ENCODE measurements at places on chromosomes 4 and X. TPM values are rescaled to one million over a fixed set of nuclear protein-coding genes. Genes with fewer than 3 reads are reported as not detected.

DNA sequence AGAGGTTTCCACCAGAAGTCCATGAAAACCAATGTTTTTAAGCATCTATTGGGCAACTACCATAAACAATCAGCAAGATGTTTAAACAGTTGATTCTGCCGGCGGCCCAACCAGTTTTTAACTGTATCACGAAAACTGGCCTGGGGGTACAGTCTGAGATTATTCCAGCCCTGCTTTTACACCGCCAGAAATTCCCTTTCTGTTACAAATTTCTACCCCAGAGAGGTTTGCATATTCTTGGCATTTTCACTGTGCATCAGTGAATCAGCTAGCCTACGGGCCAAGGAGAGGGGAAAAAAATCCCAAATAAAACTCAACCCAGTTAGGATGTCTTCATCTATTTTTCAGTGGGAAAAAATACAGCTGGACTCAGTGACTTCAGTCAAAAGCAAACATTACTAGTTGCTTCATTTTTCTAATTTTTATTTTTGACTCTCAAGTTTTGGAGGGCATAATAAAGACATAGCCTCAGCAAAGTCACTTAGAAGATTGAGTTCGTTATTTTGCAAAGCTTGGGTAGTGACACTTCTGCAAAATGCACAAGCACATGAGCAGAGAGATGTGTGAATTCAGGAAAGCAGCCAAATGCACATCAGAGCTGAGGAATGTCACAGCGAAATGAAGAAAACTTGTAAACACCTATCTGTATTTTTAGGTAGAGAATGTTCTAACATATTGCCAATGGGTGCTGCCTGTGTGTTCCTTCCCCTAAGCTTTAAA, 167.8 kb upstream of the GK2 start:
- no peak for DNase-seq

GRCh38 chrX:71057848-71058530, 10.1 kb downstream of the SNX12 start:
- DNase-seq, result no peak

GRCh38 chrX:77431227-77431626, 16.0 kb upstream of the FGF16 start:
- DNase-seq, result no peak

DNA sequence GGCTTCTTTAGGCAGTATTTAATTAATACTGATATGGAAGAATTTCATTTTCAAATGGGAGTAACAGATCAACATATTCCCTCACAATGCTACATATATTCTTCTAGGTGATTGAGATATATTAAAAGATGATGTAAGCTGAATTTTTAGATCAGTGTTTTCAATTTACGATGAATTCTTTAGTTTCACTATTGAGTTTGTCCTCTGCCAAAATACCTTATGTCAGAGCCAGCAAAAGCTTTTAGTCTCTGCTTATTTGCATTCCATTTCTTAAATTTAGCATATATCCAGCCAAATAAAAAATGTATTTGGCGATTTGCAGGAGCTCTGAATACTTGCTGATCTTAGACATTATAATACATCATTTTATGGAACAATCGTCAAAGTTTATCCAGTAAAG, 144.3 kb downstream of the MOSPD2 start:
- DNase-seq, result no peak

DNA sequence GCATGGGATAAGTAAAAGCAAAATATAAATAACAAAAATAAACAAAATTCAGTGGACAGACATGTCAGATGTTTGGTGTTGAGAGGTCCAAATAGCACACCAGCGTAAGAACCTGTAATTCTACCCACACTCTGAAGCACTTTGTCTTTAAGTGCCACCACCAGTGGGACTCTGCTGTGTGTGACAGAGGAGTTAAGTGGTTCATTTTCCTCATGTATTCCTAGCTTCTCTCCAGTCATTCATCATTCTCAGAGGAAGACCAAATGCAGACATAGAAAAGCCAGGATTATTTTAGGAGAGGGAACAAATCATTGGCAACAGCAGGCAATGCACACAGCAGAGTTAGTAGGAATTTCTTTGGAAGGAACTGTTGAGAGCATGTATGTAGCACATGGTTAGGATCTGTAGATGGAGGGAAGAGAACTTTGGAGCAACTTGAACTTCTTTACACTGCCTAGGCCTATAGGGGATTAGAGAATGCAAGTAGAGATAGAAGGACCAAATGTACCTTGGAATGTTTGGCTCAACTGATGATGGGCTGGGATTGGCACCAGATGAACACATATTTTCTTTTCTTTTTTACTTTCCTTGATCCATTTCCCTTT, 43.0 kb upstream of the ARHGAP24 start:
- DNase-seq, result no peak

GRCh38 chrX:123878252-123878721, 18.4 kb downstream of the XIAP start:
- DNase-seq, result no peak

DNA sequence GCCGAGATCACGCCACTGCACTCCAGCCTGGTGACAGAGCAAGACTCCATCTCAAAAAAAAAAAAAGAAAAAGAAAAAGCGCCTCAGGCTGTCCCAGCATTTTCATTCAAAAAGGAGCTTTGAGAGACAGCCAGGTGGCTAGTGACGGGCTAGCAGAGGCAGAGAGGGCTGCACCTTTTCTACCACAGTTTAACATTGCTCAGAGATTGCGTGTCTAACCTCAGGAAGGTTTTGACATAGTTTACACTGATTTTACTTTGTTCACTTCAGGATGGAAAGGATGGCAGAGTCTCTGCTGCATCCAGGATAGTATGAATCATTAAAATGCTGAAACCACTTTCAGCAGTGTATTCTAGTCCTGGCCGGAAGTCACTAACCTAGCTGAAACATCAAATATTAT, 28.1 kb downstream of the ZFP42 start:
- no peak for DNase-seq

DNA sequence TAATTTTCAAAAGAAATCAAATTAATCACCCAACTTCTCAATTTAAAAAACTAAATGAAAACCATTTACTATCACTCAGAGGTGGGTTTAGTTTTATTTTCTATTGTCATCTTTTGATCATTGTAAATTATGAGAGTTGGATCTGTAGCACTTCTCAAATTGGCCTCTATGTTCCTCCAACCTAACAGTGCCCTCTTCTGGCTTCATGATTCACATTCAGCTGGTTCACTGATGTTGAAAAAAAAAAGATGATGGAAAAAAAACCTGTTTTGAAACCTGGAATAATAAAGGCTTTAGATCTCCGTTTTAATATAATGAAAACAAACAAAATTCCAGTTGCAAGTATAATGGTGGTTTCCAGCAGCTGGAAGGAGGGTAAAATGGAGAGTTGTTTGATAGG, 2.4 kb upstream of the NBDY start:
- DNase-seq, result no peak

GRCh38 chr4:125097729-125098128, 217.0 kb upstream of the FAT4 start:
- DNase-seq, result no peak

GRCh38 chrX:25052798-25053534, 37.2 kb upstream of the ARX start:
- no peak for DNase-seq

DNA sequence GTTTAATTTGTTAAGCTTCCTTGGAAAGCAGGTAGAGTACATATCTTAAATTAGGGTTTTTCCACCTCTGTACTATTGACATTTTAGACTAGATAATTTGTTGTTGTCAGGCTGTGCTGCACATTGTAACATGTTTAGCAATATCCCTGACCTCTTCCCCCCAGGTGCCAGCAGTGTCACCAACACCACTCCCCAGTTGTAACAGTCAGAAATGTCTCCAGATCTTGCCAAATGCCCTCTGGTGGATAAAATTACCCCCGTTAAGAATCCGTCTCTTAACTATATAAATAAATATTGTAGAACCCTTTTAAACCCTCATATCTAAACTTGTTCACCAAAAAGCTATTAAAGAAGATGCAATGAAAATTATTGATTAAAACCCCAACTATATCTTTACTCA, 161.5 kb downstream of the ARHGAP6 start:
- DNase-seq, result no peak

DNA sequence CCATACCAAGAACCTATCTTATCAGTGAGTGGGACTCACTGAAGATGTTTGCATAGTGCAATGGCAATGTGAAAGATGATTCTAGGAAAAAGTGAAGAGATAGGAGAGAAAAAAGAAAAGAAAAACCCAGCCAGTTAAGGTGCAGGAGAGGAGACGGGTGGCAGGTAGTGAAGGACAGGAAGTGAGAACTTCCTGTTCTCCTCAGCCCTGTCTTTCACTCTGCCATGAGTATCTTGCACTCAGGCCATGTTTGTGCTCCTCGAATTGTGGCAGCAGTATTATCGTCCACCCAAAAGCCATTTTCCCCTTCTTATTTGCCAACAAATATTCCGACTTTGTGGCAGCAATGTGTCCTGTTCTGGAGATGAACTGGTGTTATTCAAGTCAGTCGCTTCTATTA, 8.6 kb upstream of the ENPEP start:
- no peak for DNase-seq

The NDNF gene
- 24.5 TPM for total RNA-seq

The AP1S2 gene
- total RNA-seq, result 76.8 TPM

The CFAP99 gene
- total RNA-seq, result not detected

The DRD5 gene
- total RNA-seq, result 0.11 TPM

The HSD17B13 gene
- 1.2 TPM for total RNA-seq

The MAML3 gene
- total RNA-seq, result 6.7 TPM

The GPAT3 gene
- total RNA-seq, result 13.8 TPM

The NSG1 gene
- 5.4 TPM for total RNA-seq

The MAGEA4 gene
- not detected for total RNA-seq

The FAM3A gene
- total RNA-seq, result 11.2 TPM

The SLC35A2 gene
- total RNA-seq, result 10.5 TPM

Measured in urinary bladder (tissue), 4 donors.